ENCODE measurements at places on chromosomes 7 and 10. TPM values are rescaled to one million over a fixed set of nuclear protein-coding genes. Genes with fewer than 3 reads are reported as not detected.

The COBL gene
- not detected for total RNA-seq

The HOXA11 gene
- total RNA-seq = 4.4 TPM

The MUC3A gene
- total RNA-seq = not detected

The CALML3 gene
- total RNA-seq = not detected

The UPK3BL1 gene
- 21.2 TPM for total RNA-seq

The BMI1 gene
- total RNA-seq = 83.3 TPM

The AGMO gene
- total RNA-seq = not detected

The ACTA2 gene
- 2,012 TPM for total RNA-seq

The TAS2R41 gene
- total RNA-seq = not detected

The IL15RA gene
- total RNA-seq = 1.1 TPM

The RASSF4 gene
- 19.7 TPM for total RNA-seq

The CALD1 gene
- total RNA-seq = 411 TPM

The OPN4 gene
- total RNA-seq = not detected

The TIAL1 gene
- total RNA-seq = 22.9 TPM

The HEPACAM2 gene
- total RNA-seq = not detected

The IDI2 gene
- not detected for total RNA-seq

The STEAP4 gene
- not detected for total RNA-seq

The OR6V1 gene
- not detected for total RNA-seq

The ZNF722 gene
- total RNA-seq = not detected

The CTAGE4 gene
- not detected for total RNA-seq

The VIPR2 gene
- total RNA-seq = not detected

The HOXA9 gene
- total RNA-seq = 7.0 TPM

The MSMB gene
- not detected for total RNA-seq

The ACBD7 gene
- total RNA-seq = 7.3 TPM

The PAPOLB gene
- not detected for total RNA-seq
